ENCODE measurements at places on chromosomes 2 and 18.

DNA sequence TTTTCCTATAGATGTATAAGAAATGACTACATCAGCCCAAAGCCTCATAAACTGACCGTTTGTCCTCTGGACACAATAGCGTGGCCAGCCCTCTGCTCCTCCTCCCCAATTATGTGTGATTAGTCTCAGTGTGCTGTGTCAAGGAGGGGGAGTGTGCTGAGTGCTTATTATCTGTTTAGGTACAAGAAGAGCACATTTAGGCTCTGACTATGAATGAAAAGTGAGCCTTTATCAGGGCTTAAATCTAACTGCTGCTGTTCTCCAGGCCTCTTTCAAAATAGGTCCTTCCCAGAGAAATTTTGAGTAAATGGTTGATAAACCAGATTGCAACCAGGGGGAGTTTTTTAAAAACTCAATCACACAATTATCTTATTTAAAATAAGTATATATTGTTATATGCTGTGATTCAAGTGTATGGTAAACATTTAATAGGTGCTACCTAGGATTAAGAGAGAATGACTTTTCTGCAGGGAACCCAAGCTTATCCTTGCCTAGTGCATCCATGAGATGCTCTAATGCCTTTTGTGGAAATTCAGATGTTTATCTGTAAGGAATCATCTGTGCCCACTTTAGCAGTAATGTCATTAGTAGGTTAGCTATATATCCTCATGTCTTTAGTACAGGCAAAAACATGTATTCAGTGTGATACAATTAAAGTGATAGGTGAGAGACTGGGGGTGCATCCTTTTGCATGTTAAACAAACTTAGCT, 168.7 kb upstream of the SIX3 start:
- no peak for DNase-seq

GRCh38 chr2:76684756-76685155, 837.4 kb downstream of the LRRTM4 start:
- DNase-seq: no peak

GRCh38 chr2:193556766-193557470, 1362.2 kb upstream of the TMEFF2 start:
- DNase-seq: no peak

- no peak for DNase-seq
Observed at GRCh38 chr2:30237239-30237965, 6.1 kb downstream of the LBH start.

DNA sequence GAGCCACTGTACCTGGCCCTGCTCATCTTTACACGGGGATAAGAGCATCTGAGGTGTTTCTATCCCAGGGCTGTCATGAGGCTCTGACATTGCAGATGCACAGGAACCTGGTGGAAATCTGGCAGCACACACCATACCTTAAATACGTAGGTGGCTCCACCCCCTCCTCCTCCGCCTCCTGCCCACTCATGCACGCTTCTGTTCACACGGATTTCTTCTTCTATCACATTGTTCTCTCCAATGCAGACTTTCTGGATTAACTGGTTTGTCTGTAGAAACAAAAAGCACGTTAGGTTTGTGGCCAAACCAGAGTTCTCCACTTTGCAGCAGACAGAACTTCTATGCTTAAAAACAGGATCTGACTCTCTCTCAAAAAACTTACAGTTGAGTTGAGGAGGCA, 118.2 kb downstream of the CLIP4 start:
- DNase-seq: no peak

DNA sequence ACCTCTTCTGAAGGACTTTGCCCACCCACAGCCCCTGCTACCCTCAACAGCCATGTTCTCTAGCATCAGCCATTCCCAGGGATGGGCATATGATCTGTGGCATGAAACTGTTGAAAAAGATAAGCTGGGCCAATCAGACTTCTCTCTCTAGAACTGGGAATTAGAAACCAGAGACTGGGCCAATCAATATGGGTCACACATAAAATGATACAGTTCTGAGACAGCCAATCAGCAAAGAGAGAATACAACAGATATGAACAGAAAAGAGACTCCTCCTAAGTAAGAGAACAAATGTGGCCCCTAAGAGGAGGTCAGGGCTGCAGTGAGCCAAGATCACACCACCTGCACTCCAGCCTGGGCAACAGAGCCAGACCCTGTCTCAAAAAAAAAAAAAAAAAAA, 2.1 kb downstream of the KIDINS220 start:
- DNase-seq: no peak

GRCh38 chr2:102514061-102514785, 41.2 kb downstream of the SLC9A4 start:
- no peak for DNase-seq

GRCh38 chr2:25194576-25195122, 26.3 kb upstream of the POMC start:
- no peak for DNase-seq

- DNase-seq: no peak
Observed at GRCh38 chr2:54628418-54628817, 95.0 kb upstream of the EML6 start.

DNA sequence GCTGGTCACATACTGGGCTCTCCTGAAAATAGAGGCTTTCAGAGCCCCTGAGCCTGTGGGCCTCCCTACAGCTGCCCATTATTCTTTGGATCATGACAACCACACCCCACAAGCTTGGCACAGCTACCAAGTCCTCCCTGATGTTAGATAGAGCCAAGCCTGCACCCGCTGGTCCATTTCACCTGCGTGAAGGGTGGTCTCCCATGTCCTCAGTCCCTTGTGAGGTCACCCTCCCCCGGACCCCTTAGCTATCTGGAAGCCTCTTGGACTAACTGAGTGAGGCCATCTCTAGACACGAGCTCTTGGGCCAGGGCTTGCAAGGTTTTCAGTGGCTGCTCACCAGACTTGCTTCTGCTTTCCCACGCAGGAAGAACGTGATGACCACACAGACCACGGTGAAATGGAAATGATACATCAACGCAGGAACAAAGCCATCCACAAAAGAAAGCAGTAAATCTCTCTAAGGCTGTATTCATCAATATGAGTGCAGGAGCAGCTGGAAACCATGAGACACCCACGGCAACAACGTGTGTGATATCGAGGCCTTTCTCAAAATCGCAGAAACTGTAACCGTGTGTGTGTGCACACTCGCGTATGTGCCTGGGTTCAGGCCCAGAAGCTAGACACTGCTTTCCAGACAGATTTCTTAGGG, 10.1 kb upstream of the MAL start:
- no peak for DNase-seq

DNA sequence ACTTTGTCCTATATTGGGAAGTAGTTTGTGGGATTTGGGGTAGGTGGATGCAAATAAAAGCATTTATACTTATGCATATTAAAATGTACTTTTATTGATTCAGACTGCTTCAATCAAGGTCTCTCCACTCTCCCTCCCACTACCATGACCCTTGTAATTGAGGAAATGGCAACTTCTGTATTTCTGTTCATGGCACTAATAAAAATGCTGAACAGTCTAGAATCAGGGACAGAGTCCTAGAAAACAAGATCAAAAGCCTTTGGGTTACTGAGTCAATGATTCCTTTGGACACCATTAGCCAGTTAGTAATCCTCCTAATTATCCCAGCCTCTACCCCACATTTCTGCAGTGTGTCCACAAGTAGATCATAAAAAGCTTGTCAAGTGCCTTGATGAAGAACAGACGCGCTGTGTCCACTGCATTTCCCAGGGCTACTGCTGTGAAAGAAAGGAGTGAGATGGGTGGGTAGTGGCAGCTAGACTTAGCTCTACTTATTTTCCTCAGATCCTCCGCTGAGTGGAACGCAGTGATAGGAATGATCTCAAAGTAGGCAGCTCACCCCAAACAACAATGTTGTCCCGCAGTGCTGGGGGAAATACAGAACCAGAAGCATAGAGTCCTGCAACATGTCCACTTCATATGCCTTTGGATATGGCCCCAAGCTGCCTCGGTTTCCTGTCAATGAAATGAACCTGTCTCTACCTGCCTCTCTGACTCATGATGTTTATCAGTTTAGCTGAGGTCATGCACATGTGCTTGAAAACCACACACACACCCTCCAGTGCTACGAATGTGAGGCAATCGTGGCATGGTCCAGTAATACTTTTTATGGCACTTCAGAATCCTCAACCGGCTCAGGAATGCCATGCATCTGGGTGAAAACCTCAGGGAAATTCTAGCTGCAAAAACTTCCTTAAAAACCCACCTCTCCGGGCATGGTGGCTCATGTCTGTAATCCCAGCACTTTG, 115.5 kb downstream of the COL6A3 start:
- DNase-seq: no peak

DNA sequence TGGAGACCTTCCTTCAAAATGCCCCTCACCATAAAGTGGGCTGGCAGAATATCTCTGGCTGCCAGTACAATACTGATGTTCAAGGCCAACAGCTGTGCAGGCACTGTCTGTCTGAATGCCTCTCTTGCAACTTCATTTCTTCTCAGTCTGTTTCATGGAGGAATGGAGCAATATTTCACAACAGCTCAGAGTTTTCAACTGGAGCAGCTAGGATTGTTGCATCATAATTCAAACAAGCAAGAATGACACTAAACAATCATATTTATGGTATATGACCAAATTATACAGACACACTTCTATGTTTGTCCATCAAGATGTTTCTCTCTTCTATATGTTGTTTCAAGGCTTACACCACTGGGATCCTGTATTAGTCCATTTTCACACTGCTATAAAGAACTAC, 444.2 kb downstream of the LRATD1 start:
- no peak for DNase-seq

GRCh38 chr18:49061991-49062831, 111.4 kb upstream of the SMAD7 start:
- no peak for DNase-seq

- DNase-seq: no peak
Observed at GRCh38 chr2:158500333-158500732, 43.6 kb downstream of the PKP4 start.

DNA sequence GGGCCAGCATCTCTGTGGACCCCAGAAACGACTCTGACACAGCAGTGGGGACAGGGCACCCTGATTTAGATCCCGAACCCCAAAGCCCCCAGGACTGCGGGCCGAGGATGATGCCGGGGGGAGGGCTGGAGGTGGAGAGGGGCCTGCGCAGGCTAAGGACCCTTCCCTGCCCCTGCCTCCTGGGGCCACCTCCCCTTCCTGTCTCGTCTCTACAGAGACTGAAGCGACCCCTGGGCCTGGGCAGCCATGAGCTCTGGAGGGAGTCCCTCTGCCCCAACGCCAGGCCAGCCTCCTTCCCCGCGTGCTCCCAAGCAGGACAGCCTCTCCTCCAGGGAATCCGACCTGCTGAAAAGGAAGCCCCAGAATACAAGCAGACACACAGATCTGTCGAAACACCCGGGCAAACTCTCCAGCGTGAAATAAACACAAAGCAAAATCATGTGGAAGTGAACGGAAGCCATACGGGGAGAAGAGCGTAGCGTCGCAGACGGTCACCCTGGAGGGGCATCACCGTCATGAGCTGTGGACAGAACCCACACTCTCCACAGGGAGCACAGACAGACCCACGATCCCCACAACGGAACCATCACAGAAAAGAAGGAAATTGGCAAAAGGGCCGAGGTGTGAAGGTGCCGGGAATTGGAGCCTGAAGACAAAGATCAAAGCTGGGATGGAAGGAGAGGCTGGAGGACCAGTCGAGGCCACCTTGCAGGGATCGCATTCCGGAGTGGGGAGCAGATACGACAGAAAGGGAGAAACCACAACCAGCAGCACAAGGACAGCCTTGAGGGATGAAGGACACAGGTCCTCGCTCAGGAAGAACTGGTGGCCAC, 51.0 kb upstream of the CTDP1 start:
- no peak for DNase-seq

DNA sequence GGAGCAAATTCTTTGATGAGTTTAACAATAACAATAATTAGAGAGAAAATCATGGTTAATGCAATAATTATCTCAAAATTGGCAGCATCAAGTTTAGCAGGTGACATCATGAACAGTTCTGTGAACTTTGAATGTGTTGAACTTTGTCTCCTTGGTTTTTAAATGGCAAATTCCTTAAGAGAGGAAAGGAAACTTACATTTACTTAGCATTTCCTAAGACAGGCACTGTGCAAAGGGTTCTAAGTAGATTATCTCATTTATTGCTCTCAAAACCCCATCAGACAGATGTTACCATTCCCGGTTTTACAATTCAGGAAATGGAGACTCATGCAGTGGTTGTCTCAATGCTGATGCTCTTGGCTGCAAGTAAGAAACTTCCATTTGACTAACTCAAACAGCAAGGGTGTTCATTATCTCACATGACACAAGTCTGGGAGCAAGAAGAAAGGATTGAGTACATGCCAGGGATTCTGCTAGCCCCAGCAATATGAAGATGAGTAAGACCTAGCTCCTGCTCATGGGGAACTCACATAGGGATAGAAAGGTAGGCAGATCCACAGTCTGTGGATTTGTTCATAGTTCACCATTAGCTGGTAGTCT, 81.3 kb upstream of the ITGA6 start:
- DNase-seq: no peak

- DNase-seq: no peak
Observed at GRCh38 chr18:24443870-24444269, 16.6 kb upstream of the HRH4 start.

GRCh38 chr2:241730671-241731293, 3.6 kb upstream of the D2HGDH start:
- DNase-seq: no peak

- no peak for DNase-seq
Observed at GRCh38 chr18:67550872-67551520, 34.5 kb upstream of the DSEL start.

DNA sequence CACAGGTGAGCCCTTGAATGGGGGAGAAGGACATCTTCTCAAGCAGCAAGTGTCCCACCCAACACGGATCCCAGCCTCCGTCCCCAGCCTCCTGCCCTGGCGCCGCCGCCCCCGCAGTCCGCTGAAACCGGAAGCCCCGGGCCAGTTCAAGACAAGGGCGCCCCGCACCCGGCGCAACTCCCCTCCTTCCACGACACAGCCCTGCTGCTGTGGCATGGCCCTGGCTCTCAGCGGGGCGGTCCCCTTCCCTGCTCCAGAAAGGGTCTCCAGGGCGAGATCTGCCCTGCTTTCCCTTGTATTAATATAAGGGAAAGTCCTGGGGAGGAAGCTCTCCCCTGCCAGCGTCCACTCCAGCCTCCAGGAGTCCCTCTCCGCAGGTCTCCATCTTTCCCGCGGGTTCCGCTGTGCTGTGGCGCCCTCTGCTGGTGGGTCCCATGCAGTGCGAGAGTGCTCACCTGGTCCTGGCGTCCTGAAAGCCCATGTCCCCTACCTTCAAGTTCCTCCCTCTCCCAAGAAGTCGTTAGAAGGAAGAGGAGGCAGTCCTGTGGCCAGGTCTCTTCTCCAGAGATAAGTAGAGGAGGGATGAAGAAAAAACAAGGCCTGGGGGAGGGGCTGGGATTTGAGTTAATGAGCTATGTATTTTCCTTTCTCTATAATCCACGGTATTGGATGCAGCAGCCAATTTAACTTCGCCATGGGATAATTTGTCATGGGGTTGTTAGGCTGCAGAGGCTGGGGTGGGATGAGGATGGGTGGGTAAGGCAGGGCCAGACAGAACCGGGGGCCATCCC, 176.0 kb downstream of the SMAD2 start:
- DNase-seq: peak; percentile 37

DNA sequence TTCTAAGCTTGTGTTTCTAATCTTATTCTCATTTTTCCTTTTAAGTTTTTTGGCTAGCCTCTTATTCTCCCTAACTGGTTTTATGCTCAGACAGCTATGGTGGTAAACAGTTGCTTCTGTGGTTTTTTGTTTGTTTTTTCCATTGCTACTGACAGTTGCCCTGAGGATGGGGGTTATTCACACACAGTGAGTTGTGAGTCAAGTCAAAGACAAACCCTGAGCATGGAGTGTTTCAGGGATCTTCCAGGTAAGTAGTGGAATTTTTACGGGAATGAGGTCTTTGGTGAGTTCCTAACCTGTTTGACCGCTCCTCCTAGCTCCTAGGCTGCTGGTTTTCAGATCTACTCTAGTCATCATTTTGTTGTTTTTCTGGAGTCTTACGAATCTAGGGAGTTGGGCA, 162.8 kb downstream of the ZNF407 start:
- DNase-seq: no peak
